ENCODE measurements at places on chromosomes 11 and 22.

GRCh38 chr11:119711476-119711875 lies 17.5 kb downstream of the NECTIN1 start:
- no peak for DNase-seq

- DNase-seq = peak; percentile 74
These were observed 9.8 kb downstream of the SLC22A6 start for GRCh38 chr11:62974848-62975522.

- no peak for DNase-seq
These were observed 319.5 kb downstream of the TENM4 start for GRCh38 chr11:79121351-79121750.

DNA sequence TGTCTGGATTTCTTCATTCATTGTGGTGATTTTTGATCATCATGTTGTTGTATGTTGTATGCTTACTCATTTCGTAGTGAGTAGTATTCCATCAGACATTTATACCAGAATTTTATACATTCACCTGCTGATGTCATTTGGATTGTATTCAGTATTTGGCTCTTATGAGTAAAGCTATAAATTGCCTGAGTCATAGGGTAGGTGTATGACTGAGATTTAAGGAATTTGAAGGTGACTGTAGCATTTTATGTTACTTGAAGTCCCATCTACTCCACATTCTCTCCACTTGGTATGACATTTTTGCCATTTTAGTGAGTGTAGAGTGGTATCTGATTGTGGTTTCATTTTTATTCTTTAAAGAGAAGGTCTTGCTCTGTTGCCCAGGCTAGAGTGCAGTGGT lies 548.2 kb downstream of the TBC1D22A start:
- DNase-seq = no peak

GRCh38 chr22:33807470-33807869 lies 112.8 kb downstream of the LARGE1 start:
- no peak for DNase-seq

- DNase-seq = peak; percentile 63
These were observed 19.2 kb upstream of the PLET1 start for GRCh38 chr11:112279901-112280267.

- DNase-seq = no peak
These were observed 140.3 kb downstream of the BRD1 start for GRCh38 chr22:49687333-49687732.

GRCh38 chr11:91794146-91794545 lies 430.5 kb upstream of the FAT3 start:
- DNase-seq = no peak

DNA sequence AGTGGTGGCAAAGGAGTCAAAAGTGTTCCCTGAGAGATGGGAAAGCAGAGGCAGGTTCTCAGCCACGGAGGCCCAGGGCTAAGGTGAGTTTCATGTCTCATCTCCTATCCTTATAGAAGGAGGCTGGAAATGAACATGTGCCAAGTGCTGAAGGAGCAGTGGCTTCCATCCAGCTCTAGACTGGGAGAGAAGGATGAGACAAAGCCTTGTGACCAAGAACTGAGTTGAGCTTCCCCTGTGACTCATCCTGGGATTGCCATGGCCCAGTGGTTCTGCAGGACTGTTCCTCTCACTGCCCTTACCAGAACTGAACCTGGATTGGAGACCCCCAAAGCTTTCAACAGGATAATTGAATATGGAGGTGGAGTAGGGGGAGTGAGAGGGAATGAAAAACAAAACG lies 16.7 kb upstream of the OR9Q1 start:
- DNase-seq = no peak

GRCh38 chr11:8243458-8243857 lies 20.2 kb downstream of the LMO1 start:
- no peak for DNase-seq

DNA sequence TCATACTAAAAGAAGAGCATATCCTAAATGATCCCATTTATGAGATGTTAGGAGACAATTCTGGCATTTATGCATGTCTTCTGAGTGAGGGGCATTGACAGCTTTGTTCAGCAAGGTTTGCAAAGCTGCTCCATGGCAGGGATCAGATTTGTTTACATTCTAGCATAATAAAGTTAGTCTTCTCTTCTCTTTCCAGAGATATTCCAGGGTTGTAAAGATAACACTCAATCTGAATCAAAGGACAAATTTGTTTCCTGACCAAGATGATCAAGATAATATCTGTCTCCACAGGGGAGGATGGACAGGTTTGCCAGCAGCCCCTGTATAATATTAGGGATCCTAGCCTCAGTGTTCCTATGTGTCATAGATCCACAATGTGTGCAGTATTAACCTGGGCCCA lies 77.5 kb upstream of the ZC3H12C start:
- no peak for DNase-seq

DNA sequence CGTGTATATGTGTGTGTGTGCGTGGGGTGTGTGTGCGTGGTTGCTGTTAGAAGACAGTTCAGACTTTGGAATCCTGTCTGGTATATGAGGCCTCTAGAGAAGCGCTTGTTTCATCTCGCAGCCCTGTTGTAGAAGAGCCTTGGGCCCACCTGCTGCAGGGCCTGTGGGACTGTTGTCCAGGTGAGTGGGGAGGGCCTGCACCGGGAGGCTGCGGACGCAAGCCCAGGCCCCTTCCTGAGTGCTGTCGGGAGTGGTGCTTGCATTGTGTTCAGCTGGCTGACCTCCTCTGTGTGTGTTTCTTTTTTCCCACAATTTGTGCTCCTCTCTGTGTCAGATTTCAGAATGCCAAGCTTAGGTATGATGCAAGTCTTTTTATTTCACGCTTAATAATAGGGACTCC lies 128.4 kb downstream of the TBC1D22A start:
- no peak for DNase-seq

- no peak for DNase-seq
These were observed 44.0 kb downstream of the RRP8 start for GRCh38 chr11:6559369-6559768.

GRCh38 chr11:118572061-118572980 lies at the start of gene ARCN1:
Gene ARCN1, plus strand, starts transcription at chr11:118572409. Its CDS starts 139 bp downstream, at chr11:118572548.
- peak; percentile 70 for DNase-seq

- DNase-seq = no peak
These were observed 27.3 kb downstream of the NTM start for GRCh38 chr11:131397675-131398074.

- DNase-seq = peak; percentile 1
These were observed 59.9 kb upstream of the RRAS2 start for GRCh38 chr11:14418801-14419417.

DNA sequence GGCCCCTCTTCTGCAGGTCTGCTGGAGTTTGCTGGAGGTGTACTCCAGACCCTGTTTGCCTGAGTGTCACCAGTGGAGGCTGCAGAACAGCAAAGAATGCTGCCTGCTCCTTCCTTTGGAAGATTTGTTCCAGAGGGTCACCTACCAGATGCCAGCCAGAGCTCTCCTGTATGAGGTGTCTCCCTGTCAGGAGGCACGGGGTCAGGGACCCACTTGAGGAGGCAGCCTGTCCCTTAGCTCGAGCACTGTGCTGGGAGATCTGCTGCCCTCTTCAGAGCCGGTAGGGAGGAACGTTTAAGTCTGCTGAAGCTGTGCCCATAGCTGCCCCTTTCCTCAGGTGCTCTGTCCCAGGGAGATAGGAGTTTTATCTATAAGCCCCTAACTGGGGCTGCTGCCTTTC lies 207.9 kb downstream of the FAT3 start:
- no peak for DNase-seq

GRCh38 chr11:28146123-28146751 lies 38.0 kb downstream of the METTL15 start:
- DNase-seq = no peak

DNA sequence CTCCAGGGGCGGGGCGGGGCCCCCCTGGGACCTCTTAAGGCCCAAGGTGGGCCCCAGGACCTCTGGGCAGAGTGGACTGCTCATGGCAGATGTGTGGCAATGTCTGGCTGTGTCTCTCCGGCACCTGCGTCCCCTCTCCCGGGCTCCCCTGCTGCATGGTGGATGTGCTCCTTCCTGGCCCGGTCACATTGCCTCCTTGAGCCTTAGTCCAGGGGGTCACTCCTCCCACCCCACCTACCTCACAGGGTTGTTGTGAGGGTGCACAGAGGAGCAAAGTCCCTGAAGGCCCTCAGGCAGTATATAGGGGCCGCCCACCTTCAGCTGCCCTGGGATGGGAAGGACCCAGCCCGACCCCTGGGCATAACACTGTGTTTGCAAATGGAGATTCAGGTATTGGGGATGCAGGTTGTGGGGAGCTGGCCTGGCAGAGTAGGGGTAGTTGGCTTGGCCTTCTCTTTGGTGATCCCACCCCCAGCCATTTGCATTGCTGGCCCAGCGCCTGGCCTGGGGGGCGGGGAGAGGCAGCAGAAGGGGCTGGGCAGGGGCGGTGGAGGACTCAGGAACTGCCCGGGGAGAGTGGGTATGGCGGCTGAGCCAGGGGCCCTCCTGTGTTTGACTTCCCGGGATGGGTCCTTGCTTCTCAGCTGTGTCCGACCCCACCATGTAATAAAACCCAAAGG lies 11.3 kb downstream of the KCTD17 start:
- no peak for DNase-seq

DNA sequence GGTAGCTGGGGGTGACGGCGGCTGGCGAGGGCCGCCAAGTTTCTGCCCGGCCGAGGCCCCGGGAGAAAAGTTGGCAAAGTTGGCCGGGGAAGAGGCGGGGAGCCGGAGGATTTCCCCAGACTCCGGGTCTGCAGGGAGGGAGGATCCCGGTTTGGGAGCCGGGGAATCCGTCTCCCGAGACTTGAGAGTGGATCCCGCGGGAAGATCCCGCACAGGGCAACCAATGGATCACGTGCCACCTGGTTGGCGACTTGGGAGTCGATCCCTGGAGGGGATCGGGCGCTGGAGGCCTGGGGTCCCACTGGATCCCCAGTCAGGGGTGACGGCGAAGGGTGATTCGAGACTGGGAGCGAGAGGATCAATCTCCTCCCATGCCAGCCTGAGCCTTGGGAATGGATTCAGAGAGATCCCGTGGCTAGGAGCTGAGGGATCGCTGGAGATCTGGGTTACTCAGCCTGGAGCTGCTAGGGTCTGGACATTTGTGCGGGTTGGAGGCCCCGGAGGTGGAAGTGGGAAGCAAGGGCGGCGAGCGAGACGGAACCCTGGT lies 394 bp downstream of the KIAA1671 start:
- no peak for DNase-seq

DNA sequence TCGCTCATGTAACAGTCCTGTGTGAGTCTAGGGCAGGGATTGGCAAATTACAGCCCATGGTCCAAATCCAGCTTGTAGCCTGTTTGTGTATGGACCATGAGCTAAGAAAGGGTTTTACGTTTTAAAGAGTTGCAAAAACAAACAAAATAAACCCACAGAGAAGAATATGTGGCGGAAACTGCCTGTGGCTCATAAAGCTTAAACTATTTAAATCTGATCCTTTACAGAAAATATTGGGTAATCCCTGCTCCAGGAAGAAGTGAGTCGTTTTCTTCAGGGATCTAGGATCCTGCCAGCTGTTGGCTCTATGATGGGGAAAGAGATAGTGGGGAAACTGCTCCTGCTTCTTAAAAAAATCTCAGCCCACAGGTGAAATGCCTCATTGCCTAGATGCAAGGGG lies 3.4 kb upstream of the OR6Q1 start:
- DNase-seq = no peak

DNA sequence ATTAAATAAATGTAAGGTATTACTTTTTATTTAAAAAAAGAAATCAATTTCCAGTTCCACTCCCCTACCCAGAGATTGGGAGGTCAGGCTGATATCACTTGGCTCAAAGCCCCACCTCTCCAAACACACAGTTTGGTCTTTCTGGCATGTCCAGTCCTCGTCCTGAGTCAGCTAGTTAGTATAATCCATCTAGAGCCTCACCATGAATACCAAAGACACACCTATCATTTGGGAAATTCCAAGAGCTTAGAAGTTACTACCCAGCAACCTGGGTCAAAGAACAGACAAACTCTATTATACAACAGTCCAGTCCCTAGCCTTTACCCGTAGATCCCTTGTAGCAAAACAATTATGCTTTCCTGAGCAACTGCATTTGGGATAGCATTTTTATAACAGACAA lies 9.4 kb downstream of the TREH start:
- no peak for DNase-seq

GRCh38 chr22:22111267-22111751 lies 128.7 kb upstream of the TOP3B start:
- DNase-seq = no peak

DNA sequence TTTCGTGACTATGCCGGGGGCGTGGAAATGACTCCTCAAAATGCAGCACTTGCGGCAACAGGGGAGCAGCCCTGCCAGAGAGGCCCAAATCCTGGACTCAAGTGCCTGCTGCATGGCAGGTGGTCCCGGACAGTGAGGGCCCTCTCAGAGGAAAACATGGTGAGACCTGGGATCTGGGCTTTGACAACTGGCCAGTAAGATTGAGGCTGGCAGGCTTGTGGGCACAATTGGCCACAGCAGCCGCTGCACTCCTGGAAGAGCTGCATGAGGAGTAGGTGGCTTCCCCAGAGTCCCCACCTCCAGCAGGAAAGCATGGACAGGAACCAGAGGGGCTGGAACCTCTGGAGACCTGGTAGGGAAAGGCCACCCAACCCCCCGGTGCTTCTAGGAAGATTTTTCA lies 13.4 kb downstream of the LINC01488 start:
- no peak for DNase-seq

DNA sequence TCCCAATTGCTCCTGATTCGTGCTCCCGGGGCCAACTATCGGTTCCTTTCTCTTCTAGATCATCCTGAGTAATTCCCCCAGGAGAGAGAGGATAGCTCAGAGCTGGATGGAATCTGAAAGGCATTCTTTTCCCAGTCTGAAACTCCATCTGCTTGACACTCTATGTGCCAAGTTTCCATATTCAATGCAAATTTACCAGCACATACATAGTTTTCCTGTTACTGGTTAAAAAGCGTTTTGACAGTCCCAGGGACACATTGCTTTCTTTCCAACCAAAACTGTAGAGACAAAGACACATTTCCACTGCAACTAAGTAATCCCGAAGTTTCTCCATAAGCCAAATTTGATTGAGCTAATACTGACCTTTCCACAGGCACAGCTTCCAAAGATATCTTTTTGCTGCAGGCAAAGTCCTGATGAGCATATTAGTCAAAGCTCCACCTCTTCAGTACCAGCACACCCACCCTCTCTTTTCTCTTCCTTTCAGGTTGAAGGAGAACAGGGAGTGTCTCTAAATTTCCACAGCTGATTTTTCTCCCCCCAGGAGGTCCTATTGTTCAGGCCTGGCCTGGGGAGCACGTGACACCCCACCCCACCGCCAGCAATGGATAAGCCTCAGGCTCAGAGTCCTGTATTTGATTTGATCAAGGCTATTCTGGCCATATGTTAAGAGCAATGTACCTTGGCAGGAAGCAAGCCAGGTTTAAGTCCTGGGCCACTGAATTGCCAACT lies 9.7 kb upstream of the ANKK1 start:
- DNase-seq = peak; percentile 28
